ENCODE measurements at places on chromosomes 7 and 10. TPM values are rescaled to one million over a fixed set of nuclear protein-coding genes. Genes with fewer than 3 reads are reported as not detected.

Gene NUDT1
- 103 TPM for total RNA-seq

Gene LLCFC1
- not detected for total RNA-seq

Gene LIPJ
- not detected for total RNA-seq

Gene CBX3
- total RNA-seq, result 238 TPM

Gene VSTM2A
- total RNA-seq, result not detected

Gene SUMF2
- total RNA-seq, result 110 TPM
